Muscle of leg (tissue), 16 donors: ENCODE measurements at places on chromosomes 13 and 19. TPM values are rescaled to one million over a fixed set of nuclear protein-coding genes. Genes with fewer than 3 reads are reported as not detected.

USF2 gene
- 44.9 TPM for total RNA-seq

ZNF805 gene
- total RNA-seq: 23.3 TPM

ARHGEF1 gene
- 17.2 TPM for total RNA-seq

FIZ1 gene
- 3.7 TPM for total RNA-seq

ZNF415 gene
- total RNA-seq: 13.0 TPM

GDF15 gene
- 0.62 TPM for total RNA-seq

DNA sequence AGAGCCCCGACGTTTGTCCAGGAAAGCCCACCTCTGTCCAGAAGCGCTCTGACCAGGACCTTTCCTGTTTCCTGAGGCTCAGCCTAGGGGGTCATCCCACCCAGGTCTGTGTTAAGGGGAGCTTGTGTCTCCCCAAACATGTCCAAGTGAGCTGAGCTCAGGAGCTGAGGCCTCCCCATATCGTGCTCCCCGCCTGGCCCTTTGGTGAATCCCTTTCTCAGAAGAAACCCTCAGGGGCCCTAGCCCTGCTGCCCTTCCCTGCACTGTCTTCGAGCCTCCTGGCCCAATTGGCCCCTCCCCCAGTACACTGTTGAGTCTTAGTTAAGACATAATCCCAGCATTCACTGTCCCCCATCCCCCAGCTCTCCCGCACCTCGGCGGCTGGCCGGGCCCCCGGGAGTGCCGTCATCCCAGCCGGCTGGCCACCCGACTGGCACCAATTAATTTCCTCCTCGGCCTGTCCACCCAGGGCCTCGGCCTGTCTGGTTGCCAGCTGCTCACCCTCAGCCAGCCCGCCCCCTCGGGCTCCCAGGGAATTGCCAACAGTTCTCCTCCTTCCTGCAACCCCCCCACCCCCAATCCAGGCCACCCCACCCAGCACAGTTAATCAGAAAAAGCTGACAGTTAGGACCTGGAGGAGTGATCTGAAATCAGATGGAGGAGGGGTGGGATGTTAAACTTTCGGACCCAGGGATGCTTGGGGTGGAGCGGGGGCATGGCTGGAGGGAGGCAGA lies 13.6 kb downstream of the IER2 start:
- peak overlapping the region; percentile 35 for H3K4me3 ChIP-seq
- H3K36me3 ChIP-seq: no peaks in the 10 kb centered on the region
- peak; percentile 89 for DNase-seq
- H3K27me3 ChIP-seq: no peaks in the 10 kb centered on the region

- no peaks in the 10 kb centered on the region for H3K36me3 ChIP-seq
- DNase-seq: no peak
- peaks cover 5% of the 10 kb centered on the region for H3K4me1 ChIP-seq
- H3K27me3 ChIP-seq: no peaks in the 10 kb centered on the region
- no peak overlapping the region for H3K4me3 ChIP-seq
Measured at GRCh38 chr13:36549126-36549702, 116.9 kb downstream of the CCNA1 start.

DNA sequence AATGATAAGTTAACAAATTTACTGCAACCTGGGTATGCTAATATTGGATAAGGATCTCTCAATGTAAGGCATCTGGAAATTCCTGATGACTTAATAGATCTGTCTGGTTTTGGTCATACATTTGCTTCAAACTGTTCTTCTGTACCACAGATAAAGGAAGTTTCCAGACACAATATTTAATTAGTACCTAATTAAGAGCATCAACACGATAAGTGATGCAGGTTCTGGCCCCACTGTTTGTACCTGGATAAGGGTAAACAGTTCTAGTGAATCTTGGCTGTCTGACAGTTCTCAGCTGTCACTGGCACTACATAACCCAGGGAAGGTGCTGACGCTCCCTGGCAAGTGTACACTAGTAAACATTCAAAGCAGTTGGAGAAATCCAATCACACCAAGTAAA lies 165.6 kb downstream of the MZT1 start:
- no peaks in the 10 kb centered on the region for H3K36me3 ChIP-seq
- no peaks in the 10 kb centered on the region for H3K4me1 ChIP-seq
- DNase-seq: no peak
- H3K27me3 ChIP-seq: no peaks in the 10 kb centered on the region
- H3K4me3 ChIP-seq: no peak overlapping the region
- H3K27ac ChIP-seq: no peak overlapping the region

DNA sequence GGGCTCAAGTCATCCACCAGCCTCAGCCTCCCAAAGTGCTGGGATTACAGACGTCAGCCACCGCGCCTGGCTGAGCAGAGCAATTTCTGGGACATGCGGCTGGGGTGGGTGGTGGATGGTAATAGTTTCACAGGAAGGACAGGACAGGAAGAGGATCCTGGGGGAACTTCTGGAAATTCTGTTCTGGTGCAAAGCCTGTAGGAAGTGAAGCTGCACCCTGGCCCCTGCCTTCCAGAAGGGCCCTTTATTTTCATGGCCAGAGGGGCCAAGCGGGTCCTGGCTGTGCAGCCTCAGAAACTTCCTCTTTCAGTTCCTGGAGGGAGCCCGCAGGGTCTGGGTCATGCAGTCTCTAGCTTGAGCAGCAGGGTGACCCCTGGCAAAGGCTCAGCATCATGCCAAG lies 15.7 kb downstream of the FEM1A start:
- no peaks in the 10 kb centered on the region for H3K27me3 ChIP-seq
- no peak overlapping the region for H3K27ac ChIP-seq

- no peak overlapping the region for H3K4me3 ChIP-seq
- H3K27me3 ChIP-seq: peaks cover 7% of the 10 kb centered on the region
- peaks cover 7% of the 10 kb centered on the region for H3K4me1 ChIP-seq
- no peak for DNase-seq
Measured at GRCh38 chr19:4174895-4175668, 7.3 kb downstream of the SIRT6 start.

- H3K4me1 ChIP-seq: peaks cover 39% of the 10 kb centered on the region
- no peaks in the 10 kb centered on the region for H3K36me3 ChIP-seq
- H3K4me3 ChIP-seq: no peak overlapping the region
Measured at GRCh38 chr19:10295305-10295846, 5.6 kb downstream of the ICAM5 start.

DNA sequence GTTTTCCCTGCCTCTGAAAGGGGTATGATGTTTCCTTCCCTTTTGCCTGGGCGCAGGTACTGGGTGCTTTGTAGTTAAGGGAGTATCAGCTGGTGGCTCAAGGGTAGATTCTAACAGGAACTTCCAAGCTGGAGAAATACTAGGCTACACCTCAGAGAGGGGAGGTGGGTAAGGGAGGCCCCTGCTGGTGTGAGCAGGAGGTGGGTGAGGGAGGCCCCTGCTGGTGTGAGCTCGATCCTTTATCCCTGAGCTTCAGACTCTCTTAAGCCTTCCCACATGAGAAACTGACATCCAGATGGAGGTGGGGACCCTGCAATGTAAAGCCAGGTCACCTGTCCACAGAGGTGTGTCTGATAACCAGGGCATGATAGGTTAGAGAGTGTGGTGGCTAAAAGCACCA lies 32.1 kb downstream of the CYP2B6 start:
- no peak overlapping the region for H3K27ac ChIP-seq
- no peak for DNase-seq
- H3K4me3 ChIP-seq: no peak overlapping the region

DNA sequence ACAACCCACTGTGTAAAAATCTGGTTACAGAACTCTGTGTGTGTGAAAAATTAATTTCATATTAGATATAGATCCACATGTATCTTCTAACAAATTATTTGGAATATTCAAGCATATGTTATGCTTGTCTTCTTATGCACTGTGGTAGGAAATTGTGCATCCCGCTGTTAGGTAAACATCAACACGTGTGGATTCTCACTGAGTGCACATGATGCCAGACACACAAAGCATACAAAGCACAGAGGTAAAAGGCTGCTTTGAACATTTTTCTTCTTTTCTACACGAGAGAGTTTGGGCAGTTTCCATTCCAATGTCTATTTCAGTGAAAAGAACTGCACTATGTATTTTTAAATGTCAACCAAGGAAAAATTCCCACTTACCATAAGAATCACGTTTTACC lies 354.9 kb downstream of the PCDH9 start:
- H3K36me3 ChIP-seq: no peaks in the 10 kb centered on the region
- H3K4me3 ChIP-seq: no peak overlapping the region
- H3K4me1 ChIP-seq: no peaks in the 10 kb centered on the region
- H3K27ac ChIP-seq: no peak overlapping the region
